ENCODE measurements at places on chromosomes 5 and 9.

GRCh38 chr9:132241483-132241839 lies 79.6 kb downstream of the NTNG2 start:
- DNase-seq = no peak

- no peak for DNase-seq
These were observed 11.5 kb upstream of the CARD19 start for GRCh38 chr9:93084471-93084881.

GRCh38 chr9:87520172-87520683 lies 22.6 kb downstream of the DAPK1 start:
- no peak for DNase-seq

GRCh38 chr5:168219515-168220410 lies 71.7 kb upstream of the WWC1 start:
- peak; percentile 83 for DNase-seq

- no peak for DNase-seq
These were observed 178.9 kb downstream of the NIPBL start for GRCh38 chr5:37055383-37055990.

DNA sequence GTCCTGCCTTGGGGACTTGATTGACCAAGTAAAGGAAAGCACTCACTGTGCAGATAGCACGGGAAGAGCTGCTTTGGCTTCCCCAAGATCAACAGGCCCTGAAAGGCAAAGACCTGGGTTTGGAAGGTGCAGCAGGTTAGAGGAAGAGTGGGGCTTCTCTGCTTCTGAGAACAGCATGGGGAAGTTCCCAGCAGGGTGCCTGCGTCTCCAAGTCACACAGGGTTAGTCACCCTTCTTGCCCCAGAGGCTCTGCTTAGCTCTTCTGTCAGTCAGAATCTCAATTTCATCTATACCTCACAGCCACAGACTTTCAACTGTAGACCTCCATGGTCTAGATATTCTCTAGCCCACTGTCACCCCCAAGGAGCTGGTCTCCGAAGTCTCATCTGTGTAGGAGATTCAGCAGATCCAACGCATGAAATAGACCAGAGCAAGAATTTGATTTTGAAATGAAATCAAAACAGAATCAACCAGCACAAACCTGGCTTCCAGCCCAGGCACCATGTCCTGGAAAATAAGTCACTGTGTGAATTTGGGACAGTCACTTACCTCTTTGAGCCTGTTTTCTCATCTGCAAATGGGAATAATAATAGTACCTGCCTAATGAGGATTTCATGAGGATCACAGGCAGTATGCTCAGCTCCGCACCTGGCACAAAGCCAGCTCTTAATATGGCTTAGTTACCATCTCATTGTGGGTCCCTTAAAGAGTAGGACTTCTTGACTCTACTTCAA lies 64.0 kb downstream of the SFXN1 start:
- no peak for DNase-seq

- DNase-seq = no peak
These were observed 617.2 kb downstream of the NR2F1-AS1 start for GRCh38 chr5:92963800-92964199.

- no peak for DNase-seq
These were observed 1.7 kb downstream of the PALM2AKAP2 start for GRCh38 chr9:109781541-109782197.

GRCh38 chr9:71465392-71465791 lies 302.9 kb downstream of the CEMIP2 start:
- DNase-seq = no peak

DNA sequence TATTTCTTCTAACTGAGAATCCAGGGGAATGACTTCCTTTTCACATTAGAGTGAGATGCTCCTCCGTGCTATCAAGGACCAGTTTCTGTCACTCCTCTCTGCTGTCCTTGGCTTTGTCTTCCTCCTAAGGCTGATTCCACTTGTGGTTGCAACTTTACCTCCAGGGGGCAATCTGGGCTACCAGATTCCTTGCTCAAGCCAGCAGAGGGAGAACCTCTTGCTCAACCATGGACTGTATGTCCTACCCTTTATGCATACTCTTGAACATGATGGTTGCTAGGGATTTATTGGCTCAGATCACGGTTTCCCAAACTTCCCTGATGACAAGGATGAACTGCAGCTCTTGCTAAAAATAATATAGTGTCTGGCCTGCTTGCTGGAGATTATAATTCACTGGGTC lies 24.0 kb downstream of the NNT start:
- DNase-seq = peak; percentile 23

DNA sequence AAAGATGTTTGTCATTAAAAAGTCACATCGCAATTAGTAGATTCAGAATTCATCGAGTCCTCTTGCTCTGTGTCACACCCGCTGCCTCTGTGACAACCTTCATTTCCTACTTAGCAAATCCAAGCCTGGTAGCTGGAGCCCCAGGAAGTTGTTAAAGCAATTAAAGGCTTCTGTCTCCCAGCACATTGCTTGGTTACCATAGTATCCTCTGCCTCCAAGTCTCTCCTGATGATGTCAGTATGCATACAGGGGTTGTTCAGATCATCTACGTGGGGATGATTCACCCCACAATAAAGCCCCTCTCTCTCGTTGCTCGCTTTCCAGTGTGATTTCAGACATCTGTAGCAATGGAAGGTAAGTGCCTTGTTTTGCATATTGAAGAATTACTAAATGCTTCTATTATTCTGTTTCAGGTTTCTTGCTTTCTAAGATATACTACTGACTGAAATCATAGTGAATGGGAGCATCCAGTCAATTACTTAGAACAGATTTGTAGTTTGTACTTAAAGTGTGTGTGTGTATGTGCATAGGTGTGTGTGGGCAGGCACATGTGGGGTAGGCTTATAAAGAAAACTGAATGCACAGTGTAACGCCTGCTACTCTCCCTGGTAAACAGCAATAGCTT lies 52.9 kb downstream of the PAM start:
- peak; percentile 15 for DNase-seq

DNA sequence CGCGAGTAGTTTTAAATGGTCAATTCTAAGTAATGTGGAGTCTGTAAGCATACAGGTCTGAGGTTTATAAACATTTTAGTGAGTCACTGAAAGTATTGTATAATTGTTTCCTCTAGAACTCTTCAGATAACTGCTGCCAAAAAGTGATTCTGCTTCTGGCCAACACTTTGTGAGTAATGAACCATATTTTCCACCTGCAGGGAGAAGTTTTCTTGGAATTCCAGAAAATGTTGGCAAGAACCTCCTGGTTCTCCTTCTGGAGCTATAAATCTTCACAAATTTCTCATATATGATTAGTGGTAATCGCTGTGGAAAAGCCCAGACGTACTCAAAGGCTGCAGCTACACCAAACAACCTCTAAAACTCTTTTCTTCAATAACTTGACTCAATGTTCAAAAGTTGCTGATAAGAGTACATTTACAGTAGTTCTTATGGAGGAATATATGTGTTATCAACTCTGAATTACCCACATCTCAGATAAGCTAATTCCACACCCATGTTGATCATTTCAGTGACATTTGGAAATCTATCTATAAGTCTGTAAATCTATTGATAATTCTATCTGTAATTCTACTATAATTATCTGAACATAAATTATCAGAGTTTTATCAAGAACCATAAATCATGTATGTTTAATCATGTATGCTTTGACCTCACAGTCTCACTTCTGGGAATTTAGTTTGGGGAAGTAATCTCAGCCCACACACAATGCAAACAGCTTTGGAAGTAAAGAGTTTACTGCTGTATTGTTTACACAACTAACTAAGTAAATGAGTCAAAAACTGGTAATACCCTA lies 74.1 kb downstream of the FNBP1 start:
- no peak for DNase-seq

DNA sequence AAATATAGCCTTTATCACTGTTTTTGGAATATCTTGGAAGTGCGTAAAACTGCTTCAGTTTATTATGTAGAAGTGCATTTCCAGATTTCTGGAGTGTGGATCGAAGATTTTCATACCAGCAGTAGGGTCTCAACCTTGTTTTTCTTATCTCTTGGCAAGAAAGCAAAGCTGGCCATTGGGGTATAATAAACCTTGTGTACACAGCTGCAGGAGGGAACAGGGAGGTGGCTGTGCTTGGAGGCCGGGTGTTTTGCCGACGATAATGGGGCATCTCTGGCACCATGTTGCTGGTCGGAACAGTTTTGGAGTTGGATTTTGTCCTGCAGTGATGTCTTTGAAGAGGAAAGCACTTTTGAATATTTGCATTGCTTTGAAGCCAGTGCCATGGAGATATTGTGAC lies 308.8 kb upstream of the DMRT1 start:
- DNase-seq = no peak

DNA sequence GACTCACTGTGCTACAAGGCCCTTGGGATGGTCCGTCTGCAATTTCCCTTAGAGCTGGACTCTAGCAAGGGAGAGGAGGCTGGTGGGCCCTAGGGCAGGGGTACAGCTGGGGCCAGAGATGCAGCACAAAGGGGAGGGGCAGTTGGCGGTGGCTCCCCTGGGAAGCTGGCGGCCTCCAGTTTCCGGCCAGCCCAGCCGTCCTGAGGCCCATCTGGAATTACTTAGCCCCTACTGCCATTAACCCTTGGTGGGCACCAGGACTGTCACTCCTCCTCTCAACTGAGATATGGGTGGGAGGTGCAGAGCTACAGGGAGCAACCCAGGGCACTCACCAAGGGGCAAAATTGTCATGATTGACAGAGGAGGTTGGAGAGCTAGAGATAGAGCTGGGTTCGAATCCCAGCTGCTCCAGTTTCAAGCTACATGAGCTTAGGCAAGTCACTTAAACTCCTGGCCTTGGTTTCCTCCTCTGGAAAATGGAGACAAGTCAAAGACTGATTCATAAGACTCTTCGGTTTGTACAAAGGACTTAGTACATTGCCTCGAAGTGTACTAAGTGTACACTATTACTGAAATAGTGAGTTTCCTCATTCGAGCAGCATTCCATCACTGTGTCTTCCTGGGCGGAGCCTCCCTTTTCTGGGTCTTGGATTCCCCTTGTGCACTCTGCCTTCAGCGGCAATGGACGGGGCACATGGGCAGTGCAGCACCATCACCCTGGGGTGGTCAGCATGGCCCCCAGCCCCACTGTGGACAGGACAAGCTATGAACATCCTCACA lies 2.7 kb upstream of the PDGFRB start:
- DNase-seq = no peak

- no peak for DNase-seq
These were observed 226.4 kb downstream of the TRIM32 start for GRCh38 chr9:116913536-116913935.

GRCh38 chr5:21910731-21911130 lies 942.4 kb downstream of the CDH12 start:
- DNase-seq = no peak

DNA sequence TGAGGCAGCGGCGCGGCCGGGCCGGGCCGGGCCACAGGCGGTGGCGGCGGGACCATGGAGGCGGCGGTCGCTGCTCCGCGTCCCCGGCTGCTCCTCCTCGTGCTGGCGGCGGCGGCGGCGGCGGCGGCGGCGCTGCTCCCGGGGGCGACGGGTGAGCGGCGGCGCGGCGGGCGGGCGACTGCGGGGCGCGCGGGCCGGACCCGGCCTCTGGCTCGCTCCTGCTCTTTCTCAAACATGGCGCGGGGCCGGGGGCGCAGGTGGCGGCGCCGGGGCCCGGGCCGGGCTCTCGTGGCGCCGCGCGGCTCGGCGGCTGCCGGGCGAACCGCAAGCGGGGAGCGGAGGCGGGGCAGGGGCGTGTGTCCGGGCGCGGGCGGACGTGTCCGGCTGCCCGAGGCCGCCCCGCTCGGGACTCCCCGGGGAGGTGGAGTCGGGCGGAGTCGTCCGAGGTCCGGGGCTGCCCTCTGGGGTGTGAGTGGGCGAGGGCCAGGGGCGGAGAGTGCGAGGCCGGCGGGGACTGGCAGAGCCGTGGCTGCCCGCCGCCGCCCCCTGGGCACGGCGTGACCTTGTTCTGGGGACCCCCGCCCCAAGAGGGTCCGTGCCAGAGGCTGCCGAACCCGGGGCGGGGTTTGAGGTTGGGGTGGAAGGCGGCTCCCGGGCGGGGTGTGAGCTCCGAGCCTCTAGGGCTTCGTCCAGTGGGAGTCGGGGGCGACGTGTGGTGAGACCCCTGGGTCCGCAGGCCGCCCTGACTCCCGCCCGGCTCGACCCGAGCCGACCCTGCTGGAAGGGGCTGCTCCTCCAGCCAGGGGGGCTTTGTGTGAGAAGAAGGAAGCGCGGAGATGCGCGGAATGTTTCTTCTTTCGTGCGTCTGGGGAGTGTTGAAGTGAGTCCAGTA lies 485 bp downstream of the TGFBR1 start:
- DNase-seq = peak; percentile 58

GRCh38 chr9:38771593-38771992 lies 51.7 kb upstream of the FAM240B start:
- DNase-seq = no peak

GRCh38 chr9:135132008-135132407 lies 44.5 kb downstream of the OLFM1 start:
- no peak for DNase-seq

GRCh38 chr9:109205526-109205925 lies 38.5 kb upstream of the FRRS1L start:
- no peak for DNase-seq

- no peak for DNase-seq
These were observed 65.3 kb upstream of the MYO10 start for GRCh38 chr5:17001428-17001827.

- DNase-seq = no peak
These were observed 705 bp upstream of the SLC6A3 start for GRCh38 chr5:1445689-1446601.

GRCh38 chr5:109506556-109506955 lies 96.8 kb upstream of the PJA2 start:
- no peak for DNase-seq

DNA sequence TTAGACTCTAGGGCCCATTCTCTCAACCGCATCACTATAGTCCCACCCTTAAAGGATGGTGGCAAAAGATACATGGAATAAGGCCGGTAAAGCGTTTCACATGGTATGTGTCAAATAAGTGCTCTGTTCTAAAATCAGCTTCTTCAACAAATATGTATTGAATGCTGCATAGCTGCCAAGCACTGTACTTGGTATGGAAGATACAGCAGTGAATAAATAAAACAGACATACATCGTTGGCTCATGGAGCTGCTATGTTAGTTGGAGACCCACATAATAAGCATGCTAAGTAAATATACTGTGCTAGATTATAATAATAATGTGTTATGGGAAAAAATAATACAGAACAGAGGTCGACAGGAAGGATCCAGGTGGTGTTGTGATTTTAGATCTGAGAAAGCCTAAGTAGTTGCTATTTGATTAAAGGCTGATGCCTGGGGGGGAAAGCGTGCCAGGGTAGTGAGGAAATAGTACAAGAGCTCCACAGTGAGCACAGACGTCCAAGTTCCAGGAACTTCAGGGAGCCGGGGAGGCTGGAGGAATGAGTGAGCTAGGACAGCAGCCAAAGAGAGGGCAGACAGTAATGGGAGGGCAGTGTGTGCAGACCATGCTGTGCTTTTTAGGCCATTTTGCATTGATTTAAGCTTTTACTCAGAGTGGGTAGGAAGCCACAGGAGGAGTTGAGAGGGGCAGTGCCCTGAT lies 93.7 kb downstream of the JAKMIP2 start:
- DNase-seq = no peak

DNA sequence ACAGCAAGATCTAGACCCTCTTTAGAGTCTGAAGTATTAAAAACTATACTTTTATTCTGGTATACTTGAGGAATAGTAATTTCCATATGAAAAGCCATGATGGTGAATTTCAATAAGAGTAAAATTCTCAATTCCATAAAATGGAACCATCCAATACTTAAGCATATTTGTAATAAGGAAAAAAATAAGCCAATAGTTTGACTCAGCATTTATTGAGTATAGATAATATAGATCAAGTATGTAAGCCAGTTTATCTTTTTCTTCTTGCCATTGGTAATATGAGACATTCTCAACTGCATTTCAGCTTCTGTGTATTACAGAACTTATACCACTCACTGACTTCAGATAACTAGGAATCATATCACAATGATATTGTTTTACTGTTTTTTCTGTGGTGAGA lies 361.0 kb downstream of the SLCO4C1 start:
- DNase-seq = no peak

Measured in neuronal stem cell (in vitro differentiated cells).